ENCODE measurements at places on chromosomes 5 and 9.

- DNase-seq, result no peak
Measured at GRCh38 chr5:16891033-16891432, 45.1 kb downstream of the MYO10 start.

- DNase-seq, result no peak
Measured at GRCh38 chr5:113109344-113109743, 132.7 kb downstream of the DCP2 start.

- DNase-seq, result no peak
Measured at GRCh38 chr5:122759241-122760070, 15.4 kb upstream of the SNX2 start.

DNA sequence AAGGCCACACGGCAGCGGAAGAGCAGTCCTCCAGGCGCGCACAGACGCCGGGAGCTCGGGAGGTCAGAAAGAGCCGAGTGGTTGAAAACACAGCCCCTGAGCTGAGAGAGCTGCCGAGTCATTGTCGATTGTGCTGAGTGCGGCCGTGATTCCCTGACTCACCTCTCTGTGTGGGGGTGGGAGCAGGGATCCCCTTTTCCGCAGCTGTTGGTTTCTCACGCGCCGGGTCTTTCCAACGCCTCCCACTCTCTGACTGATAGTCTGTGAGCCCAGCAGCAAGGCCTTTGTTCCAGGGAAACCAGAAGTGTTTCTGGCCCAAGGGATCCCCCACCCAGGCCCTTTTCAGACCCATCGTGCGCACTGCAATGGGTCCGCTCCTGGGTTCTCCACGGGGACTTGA, 97.3 kb downstream of the MRPL36 start:
- no peak for DNase-seq

DNA sequence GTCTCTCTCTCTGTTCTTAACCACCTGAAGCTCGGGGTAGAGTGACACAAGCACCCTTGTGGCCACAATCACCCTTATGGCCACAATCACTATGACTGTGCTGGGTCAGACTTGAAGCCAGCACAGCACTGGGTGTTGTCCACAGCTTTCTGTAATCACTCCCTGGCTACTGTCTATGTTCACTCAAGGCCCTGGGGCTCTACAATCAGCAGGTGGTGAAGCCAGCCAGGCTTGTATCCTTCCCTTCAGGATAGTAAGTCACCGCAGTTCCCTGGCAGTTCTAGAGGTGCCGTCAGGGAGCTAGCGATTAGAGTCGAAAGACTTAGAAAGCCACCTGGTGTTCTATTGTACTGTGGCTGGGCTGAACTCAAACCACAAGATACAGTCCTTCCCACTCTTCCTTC, 44.2 kb downstream of the GDA start:
- no peak for DNase-seq

DNA sequence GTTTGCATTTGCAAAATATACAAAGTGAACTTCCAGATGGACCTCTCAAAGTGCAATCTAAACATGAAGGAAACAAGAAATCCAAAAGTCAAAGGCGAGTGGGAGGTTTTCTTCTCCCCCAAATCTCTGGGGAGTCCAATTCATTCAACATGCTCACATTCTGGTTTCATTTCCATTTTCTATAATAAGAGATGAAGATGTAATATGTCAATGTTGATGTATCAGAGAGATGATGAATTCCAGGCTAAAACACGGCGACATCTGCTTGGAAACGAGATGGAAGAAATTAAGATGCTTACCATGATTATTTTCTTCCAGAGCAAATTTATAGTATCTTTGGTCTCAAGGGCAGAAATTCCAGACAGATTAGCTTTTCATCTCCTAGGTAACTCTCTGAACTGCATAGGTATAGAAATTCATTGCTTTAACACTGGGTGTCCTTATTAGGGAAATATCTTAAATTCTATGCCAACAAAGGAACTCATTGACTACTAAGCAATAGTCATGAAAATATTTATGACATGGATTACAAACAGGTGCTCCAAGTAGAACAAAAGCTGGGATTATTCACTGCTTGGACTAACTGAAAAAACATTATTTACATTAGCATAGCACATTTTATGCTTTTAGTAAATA, 287.9 kb downstream of the SEC61B start:
- DNase-seq, result no peak

DNA sequence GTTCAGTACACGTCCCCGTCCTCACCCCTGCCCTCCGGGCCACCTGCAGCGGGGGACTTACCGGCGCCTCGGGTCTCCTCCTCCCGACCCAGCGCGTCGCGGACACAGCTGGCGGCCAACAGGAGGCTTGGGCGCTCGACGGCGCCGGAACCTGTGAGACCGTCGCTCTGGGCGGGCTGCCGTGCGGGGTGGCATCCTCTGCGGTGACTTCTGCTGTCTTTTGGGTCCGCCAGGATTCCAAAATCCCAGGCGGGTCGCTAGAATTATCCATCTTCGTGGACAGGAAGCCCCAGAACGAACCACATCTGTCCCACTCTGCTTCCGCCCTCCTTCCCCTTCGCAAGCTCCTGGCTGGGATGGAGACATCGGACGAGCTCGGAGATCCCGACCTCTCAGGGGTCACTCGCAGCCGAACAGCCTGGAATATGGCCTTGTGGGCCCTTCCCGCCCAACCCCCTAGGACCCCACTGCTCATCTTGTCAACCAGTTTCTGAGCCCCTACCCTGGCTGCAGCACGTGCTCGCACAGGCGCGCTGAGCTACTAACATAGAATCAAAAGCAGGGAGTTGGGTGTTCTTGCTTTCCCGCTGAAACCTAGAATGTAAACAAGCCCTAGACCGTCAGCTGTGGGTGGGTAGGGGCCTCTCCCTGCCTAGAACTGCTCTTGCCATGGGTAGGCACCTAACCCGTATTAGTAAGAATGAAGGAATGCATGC, 947 bp upstream of the MARCHF3 start:
- DNase-seq, result no peak

GRCh38 chr9:99112750-99113413, 8.0 kb downstream of the TGFBR1 start:
- DNase-seq, result no peak

DNA sequence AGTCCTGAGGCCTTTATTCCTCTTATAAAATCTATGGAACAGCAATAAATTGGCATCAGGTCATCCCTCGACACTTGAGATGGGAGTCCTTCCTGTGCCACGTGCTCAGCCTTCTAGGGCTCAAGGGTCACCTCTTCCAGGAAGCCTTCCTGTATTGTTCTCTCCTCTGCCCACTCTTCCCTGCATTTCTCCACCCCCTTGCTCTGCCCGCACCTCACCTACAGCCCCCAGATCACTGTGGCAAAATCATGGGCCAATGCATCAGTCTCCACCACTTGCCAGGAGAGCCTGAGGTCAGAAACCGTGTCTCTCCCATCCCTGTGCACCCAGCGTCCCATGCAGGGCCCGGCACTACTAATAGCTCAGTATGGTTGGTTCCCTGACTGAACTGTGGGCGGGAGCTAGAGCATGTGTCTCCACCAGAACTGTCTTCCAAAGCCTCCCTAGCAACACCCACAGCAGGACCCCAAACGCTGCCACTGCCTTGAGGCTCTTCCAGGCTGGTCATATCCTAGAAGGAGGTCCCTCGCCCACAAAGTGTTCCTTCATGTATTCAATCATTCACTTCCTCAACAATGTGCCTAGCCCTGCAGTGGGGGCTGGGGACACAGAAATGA, 13.5 kb downstream of the DUSP1 start:
- no peak for DNase-seq

GRCh38 chr5:19256036-19256435, 732.0 kb downstream of the CDH18 start:
- DNase-seq, result no peak
